ENCODE measurements at places on chromosomes 3 and 15. TPM values are rescaled to one million over a fixed set of nuclear protein-coding genes. Genes with fewer than 3 reads are reported as not detected.

The MASP1 gene
- 5.9 TPM for total RNA-seq

The MKRN2 gene
- 23.4 TPM for total RNA-seq

The CISH gene
- 71.6 TPM for total RNA-seq

DNA sequence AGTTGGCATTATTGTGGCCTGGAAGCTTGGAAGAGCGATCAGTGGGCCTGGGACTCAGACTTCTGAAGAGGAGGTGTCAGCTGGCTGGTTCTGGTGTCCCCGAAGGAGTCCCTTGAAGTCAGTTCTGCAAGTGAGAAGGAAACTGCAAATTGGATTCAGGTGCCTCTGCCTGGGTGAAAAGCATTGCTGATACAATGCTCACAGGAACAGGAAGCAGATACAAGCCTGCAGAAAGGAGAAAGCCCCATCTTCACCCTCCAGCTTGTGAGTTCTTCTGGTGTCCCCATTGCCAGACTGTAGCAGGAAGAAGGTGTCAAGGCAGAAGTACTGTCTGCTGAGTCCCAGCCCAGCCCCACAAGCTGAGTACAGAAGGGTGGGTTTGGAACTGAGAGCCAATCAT is 271.3 kb downstream of the PLOD2 start:
- no peak overlapping the region for H3K4me3 ChIP-seq
- H3K27me3 ChIP-seq = no peaks in the 10 kb centered on the region
- no peaks in the 10 kb centered on the region for H3K36me3 ChIP-seq
- H3K27ac ChIP-seq = no peak overlapping the region

The COL6A5 gene
- 6.3 TPM for total RNA-seq

DNA sequence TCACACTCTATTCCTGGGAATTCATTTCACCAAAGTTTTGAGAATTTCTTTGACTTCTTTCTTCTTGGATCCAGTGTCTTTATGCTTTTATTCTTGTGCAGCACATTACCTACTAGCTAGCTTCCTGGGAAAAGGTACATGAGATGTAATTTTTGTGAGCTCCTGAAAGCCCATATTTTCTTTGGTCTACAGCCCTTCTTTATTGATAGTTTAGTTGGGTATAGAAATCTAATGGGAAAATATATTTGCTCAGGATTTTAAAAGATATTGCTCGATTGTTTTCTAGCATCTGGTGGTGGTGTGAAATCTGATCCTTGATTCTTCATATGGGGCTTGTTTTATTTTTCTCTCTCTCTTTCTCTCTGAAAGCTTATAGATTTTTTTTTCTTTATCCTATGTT is 45.8 kb downstream of the FOXB1 start:
- H3K27me3 ChIP-seq = no peaks in the 10 kb centered on the region
- H3K4me3 ChIP-seq = no peak overlapping the region
- no peaks in the 10 kb centered on the region for H3K36me3 ChIP-seq
- H3K4me1 ChIP-seq = no peaks in the 10 kb centered on the region
- DNase-seq = no peak

- peak overlapping the region; percentile 3 for H3K27ac ChIP-seq
- H3K27me3 ChIP-seq = no peaks in the 10 kb centered on the region
- no peaks in the 10 kb centered on the region for H3K36me3 ChIP-seq
- no peak overlapping the region for H3K4me3 ChIP-seq
- DNase-seq = no peak
Measured at GRCh38 chr3:30613133-30613825, 6.9 kb downstream of the TGFBR2 start.

The SLC12A1 gene
- not detected for total RNA-seq
